ENCODE measurements at places on chromosomes 1 and 21. TPM values are rescaled to one million over a fixed set of nuclear protein-coding genes. Genes with fewer than 3 reads are reported as not detected.

DNA sequence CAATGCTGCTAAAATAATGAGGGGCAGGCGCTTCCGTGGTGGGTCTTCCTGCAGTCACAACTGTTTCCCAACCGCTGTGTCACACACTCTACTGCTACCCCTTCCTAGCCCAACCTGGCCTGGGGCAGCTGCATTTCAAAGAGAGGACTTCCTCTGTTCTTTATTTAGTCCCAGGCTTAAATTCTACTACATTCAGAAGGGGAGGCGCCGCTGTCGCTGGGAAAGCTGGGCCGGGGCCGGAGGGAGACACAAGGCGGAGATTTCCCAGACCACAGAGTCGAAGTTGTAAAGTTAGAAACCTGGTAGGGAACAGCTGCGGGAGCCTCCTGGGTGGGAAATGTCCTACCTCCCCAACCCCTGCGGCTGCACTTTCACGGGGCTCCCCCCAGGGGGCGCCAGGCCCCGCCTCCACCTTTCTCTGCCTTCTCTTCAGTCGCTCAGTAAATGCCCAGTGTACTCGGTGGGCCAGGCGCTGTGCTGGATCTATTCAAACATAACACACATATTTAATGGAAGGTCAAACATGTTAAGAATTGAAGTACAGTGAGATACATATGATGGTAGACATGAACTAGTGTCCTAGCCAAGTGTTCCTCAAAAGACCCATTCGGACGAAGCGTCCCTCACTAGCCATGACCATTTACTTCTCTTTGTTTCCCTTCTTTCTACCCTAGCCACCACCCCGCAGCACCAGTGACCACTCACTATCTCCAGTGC, 23.1 kb downstream of the DYRK3 start:
- H3K4me1 ChIP-seq, result peaks cover 11% of the 10 kb centered on the region
- peaks cover 4% of the 10 kb centered on the region for H3K27me3 ChIP-seq
- no peak for DNase-seq
- H3K36me3 ChIP-seq, result no peaks in the 10 kb centered on the region

GRCh38 chr1:102852613-102853012, 255.7 kb downstream of the COL11A1 start:
- H3K4me1 ChIP-seq, result no peaks in the 10 kb centered on the region
- no peak overlapping the region for H3K4me3 ChIP-seq
- no peak for DNase-seq
- no peaks in the 10 kb centered on the region for H3K36me3 ChIP-seq

DNA sequence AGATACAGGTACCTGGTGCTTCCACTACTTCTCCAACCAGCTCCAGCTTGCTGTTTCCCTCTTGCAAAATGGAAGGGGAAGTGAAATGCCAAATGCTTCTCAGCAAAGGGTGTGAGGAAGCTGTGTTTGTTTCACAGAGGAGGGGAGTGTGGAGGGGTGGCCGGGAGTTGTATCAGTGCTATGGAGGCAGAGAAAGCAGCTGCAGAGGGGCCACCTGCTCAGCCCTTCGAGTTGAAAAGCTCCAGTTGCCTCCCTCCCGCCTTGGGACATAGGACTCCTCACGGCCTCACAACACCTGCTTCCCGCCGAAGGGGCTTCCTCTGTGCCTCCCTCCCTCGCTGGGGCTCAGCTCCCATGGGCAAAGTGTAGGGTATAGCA, 12.1 kb upstream of the LINGO4 start:
- peak; percentile 88 for DNase-seq
- peaks cover 46% of the 10 kb centered on the region for H3K36me3 ChIP-seq
- peak overlapping the region; percentile 94 for H3K27ac ChIP-seq
- H3K4me3 ChIP-seq, result peak overlapping the region; percentile 26
- H3K27me3 ChIP-seq, result no peaks in the 10 kb centered on the region

DNA sequence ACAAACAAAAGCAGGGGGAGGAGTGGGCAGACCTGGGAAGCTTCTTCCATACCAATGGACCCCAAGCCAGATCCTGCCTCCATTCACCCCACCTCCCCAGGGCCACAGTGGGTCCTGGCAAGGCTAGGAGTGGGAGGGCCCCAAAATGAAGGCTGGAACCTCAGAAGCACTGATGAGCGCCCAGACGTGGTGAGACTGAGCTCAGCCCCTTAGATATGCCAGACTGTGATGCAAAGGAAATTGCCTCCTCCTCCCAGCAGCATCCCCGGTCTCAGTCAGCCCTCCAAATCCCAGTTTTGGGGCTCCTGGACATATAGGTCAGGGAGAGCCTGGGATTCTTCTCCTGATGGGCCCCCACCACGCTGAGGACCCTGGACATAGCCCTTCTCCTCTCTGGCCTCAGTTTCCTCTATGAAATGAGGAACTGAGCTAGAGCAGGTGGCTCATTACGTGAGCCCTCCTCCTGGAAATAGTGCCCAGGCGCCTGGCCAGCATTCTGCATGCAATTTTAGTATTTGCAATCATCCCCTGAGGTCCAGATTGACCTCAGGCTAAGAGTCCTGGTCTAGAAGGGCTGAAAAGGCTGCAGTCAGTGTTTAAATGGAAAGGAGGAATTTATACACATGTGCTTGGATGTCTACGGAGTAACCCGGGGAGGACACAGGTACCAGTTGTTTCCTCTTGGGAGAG, 33.5 kb downstream of the RHBG start:
- DNase-seq, result no peak
- peaks cover 77% of the 10 kb centered on the region for H3K27me3 ChIP-seq
- no peaks in the 10 kb centered on the region for H3K4me1 ChIP-seq
- no peaks in the 10 kb centered on the region for H3K36me3 ChIP-seq
- no peak overlapping the region for H3K4me3 ChIP-seq
- H3K27ac ChIP-seq, result no peak overlapping the region

GRCh38 chr1:7510389-7510931, 260.6 kb upstream of the VAMP3 start:
- no peaks in the 10 kb centered on the region for H3K27me3 ChIP-seq
- no peaks in the 10 kb centered on the region for H3K36me3 ChIP-seq
- H3K27ac ChIP-seq, result no peak overlapping the region
- DNase-seq, result no peak

- no peak overlapping the region for H3K4me3 ChIP-seq
- no peaks in the 10 kb centered on the region for H3K36me3 ChIP-seq
- H3K27ac ChIP-seq, result no peak overlapping the region
- no peaks in the 10 kb centered on the region for H3K27me3 ChIP-seq
Measured at GRCh38 chr1:171653796-171654195, 1.3 kb upstream of the MYOC start.

DNA sequence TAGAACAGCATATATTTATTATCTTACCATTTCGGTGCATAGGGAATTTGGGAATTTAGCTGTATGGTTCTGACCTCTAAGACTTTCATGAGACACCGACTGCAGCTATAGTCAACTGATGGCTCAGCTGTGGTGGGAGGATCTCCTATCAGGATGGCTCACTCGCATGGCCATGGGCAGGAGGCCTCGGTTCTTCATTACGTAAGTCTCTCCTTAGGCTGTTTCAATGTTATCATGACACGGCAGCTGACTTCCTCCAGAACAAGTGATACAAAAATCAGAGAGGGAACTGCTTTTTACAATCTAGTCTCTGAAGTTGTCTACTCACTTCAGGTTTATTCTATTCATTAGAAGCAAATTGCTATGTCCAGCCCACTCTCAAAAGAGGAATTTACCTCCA, 13.3 kb upstream of the CAPN8 start:
- H3K4me3 ChIP-seq, result no peak overlapping the region
- H3K27me3 ChIP-seq, result no peaks in the 10 kb centered on the region
- H3K36me3 ChIP-seq, result no peaks in the 10 kb centered on the region
- DNase-seq, result no peak

DNA sequence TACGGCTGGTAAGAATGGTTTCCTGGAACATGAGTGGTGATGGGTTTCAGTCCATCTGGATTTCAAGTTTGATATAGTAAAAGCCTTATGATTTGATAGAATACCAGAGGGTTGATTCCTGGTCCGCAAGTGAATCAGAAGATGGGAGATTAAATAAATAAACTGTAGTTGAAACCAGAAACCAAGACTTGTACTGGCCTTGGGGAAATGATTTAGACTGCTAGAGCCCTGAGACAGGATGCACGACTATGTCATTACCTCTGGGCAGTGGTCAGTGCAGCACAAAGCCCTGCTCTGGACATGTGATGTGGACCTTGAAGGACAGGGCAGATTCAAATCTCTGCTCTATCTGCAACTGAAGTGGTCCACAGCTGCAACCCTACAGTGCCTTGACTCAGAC, 15.6 kb upstream of the FMOD start:
- no peaks in the 10 kb centered on the region for H3K36me3 ChIP-seq
- H3K4me1 ChIP-seq, result peaks cover 15% of the 10 kb centered on the region
- H3K27ac ChIP-seq, result no peak overlapping the region
- no peak for DNase-seq
- H3K4me3 ChIP-seq, result no peak overlapping the region

DNA sequence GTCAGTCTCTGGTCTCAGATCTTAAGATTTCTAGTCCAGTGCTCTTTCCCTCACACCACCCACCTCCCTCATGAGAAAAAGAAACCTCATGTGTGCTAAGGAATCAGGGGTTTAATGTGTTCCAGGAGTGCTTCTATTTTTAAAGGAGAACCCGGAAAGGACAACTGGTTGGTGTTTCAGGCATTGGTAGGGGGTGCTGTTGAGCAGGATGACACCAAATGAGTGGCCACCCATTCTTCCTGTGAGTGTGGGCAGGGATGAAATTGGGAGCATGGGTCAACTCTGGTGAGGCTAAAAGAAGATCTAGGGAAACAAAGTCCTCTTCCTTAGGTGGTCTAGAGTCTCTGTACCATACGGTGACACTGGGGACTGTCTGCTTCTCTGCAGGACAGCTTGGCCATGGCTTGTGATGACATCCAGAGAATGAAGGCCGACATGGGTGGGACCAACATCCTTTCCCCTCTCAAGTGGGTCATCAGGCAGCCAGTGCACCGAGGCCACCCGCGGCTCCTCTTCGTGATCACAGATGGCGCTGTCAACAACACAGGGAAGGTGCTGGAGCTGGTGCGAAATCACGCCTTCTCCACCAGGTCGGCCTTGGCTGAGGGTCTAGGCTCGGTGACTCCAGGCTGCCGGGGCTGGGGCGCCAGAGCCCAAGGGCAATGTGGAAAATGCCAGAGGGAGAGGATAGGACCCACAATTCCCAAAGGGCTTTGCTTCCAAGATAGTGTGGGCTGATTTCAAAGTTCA, 39.3 kb downstream of the VWA5B1 start:
- no peak overlapping the region for H3K27ac ChIP-seq
- no peak for DNase-seq
- no peaks in the 10 kb centered on the region for H3K4me1 ChIP-seq
- H3K4me3 ChIP-seq, result no peak overlapping the region

DNA sequence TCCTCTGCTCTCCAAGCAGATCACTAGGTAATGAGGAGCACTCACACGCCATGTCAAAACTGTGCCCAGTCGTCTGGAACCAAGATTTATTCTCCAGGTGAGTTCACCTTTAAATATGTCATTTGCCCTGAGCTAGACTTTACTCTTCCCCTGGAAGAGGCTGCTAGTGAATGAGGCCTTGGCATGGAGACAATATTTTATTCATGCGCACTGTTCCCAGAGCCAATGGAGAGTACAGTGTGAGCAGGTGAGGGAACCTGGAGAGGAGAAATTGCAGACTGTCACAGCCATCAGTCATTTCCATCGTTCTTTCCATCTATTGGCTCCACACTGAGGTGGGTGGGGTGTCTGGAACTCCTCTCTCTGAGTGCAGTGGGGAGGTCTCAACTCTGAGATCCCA, 333.6 kb downstream of the KCNH1 start:
- DNase-seq, result no peak
- no peaks in the 10 kb centered on the region for H3K4me1 ChIP-seq
- no peaks in the 10 kb centered on the region for H3K36me3 ChIP-seq

GRCh38 chr1:61487801-61488200, 237.1 kb downstream of the TM2D1 start:
- H3K27ac ChIP-seq, result no peak overlapping the region
- no peak for DNase-seq
- no peaks in the 10 kb centered on the region for H3K4me1 ChIP-seq
- no peak overlapping the region for H3K4me3 ChIP-seq

The MIER1 gene
- total RNA-seq, result 42.7 TPM

The ARHGAP29 gene
- 5.4 TPM for total RNA-seq

The GPN2 gene
- total RNA-seq, result 10.1 TPM

The CR1 gene
- total RNA-seq, result 1.5 TPM

The ZFP69B gene
- total RNA-seq, result 2.9 TPM

The HPCA gene
- total RNA-seq, result 0.24 TPM

The C8B gene
- total RNA-seq, result not detected
